ENCODE measurements at places on chromosomes 4 and X.

DNA sequence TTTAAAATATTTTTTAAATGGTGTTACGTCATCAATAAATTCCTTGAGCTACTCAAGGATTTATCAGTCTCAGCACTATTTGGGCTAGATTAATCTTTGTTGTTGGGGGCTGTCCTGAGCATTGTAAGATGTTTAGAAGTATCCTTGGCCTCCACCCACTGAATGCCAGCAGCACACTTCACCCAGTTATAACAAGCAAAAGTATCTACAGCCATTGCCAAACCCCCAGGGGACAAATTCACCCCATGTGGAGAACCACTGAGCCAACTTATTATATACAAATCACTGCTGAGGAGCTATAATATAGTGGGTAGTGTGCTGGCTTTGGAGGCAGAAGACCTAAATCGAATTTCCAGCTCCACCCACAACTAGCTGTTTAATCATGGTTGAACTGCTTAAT lies 58.3 kb downstream of the ATP10D start:
- no peak for DNase-seq

DNA sequence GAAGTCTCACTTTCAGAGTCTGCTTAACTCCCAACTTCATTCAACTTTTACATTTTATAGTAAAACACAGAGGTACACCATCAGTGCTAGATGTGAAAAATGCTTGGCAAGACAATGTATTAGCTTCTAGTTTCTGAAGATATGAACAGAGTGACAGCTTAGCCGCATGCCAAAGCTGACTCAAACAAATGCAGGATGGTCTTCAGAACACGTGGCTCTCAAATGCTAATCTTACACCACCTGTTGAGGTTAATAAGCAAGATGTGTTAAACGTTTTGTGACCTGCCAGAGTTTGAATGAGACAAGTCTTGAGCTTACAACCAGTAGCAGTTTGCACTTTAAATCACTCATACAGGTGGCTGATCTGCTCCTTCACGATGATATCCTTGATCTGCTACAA lies 18.9 kb upstream of the GPM6B start:
- no peak for DNase-seq

DNA sequence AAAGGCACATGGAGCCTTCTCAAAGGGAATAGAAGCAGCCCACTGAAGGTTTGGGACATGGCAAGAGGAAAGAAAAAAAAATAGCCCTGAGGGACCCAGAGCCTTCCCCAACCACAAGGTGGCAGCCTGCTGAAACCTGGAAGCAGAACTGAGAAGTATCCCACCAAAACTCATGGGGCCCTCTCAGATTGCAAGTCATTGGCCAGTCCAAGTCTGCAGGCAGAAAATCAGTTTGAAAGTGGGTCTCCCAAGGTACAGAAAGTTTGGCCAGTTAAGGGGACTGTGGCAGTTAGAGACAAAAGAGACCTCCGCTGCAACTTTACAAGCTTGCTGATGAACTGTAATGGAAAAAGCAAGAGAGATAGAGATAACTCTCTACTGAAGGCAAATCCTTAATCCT lies 155.8 kb downstream of the ANTXR2 start:
- DNase-seq = peak; percentile 8

GRCh38 chr4:22339491-22339890 lies 176.4 kb downstream of the ADGRA3 start:
- DNase-seq = no peak

- DNase-seq = no peak
Observed at GRCh38 chr4:82467471-82467870, 37.1 kb downstream of the ENOPH1 start.

GRCh38 chr4:13966231-13967195 lies 339.0 kb upstream of the BOD1L1 start:
- DNase-seq = no peak

- DNase-seq = no peak
Observed at GRCh38 chr4:38866973-38867477, 581 bp upstream of the FAM114A1 start.

DNA sequence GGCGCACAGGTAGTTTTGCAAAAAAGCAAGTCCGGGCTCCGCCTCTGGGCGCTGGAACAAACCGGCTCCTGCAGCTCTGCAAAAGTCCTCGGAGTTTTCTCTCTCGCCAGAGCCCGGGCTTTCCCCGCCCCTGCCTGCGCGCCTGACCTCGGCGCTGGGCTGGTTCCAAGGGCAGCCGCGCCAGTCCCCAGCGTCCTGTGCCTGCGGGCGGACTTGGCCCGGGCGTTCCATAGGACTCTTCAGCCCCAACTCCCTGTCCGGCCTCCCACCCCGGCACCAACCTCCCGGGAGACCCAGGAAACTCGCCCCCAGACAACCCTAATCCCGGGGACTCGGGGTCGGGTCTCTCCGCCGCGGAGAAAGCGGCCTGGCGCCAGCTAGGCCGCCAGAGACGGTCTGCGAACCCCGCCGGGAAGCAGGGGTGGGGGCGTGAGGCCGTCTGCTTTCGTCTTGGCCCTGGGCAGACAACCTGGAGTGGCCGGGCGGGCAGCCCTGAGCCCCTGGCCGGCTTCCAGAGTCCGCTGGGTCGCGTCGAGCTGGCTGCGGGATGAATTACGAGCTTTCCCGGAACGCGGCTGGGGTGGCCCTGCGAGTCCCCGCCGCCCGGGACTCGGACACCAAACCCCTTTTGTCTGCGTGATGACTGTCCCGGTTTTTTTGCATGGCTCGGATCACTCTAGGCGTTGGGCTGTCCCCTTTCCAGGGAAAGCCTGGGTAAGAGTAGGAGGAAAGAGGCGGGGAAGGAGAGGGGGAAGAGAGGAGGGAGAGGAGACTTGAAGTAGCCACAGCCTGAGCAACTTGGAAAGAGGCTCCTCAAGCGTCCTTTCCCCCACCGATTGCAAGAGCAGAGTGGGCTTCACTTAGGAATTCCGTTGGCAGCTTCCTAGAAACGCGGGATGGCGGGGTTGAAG lies 916 bp downstream of the MXRA5 start:
- no peak for DNase-seq

DNA sequence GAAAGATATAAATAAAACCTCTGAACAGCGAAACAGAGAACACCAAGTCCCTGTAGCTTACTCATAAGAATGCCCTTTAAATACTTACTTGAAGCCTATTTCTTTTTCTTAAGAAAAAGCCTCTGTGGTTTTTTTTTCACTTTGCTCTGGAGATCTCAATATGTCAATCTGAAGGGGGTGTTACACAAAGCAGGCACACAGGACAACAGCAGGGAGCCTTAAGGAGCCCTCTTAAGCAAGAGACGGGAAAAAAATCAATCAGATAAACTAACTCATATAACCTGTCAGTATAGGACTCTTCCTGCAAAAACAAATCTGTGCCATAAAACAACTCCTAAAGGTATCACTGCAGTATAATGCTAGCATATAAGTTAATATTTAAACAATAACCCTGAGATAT lies 611.1 kb upstream of the ATOH1 start:
- no peak for DNase-seq

GRCh38 chr4:151990201-151990600 lies 229.4 kb upstream of the GATB start:
- no peak for DNase-seq
